SK-MEL-5 (cell line): ENCODE measurements at places on chromosomes 3 and 15. TPM values are rescaled to one million over a fixed set of nuclear protein-coding genes. Genes with fewer than 3 reads are reported as not detected.

Gene TTLL13
- 0.18 TPM in 1 of 2 replicates, not detected in the other for total RNA-seq

Gene GPR87
- not detected in 2 replicates for total RNA-seq

Gene MASP1
- total RNA-seq = not detected in 2 replicates

Gene CCRL2
- not detected in 2 replicates for total RNA-seq

Gene PTPRG
- total RNA-seq = 35.3 and 36.7 TPM in 2 replicates

Gene CCR2
- total RNA-seq = not detected in 2 replicates

Gene DCLK3
- total RNA-seq = not detected in 2 replicates

Gene ERICH6
- total RNA-seq = not detected in 2 replicates

Gene SAMMSON
- total RNA-seq = 26.3 and 26.5 TPM in 2 replicates

Gene ZNF80
- total RNA-seq = 0.11 TPM in 1 of 2 replicates, not detected in the other

Gene GPR62
- not detected in 2 replicates for total RNA-seq

Gene ISLR2
- total RNA-seq = not detected in 2 replicates

Gene CYFIP1
- total RNA-seq = 83.3 and 92.3 TPM in 2 replicates

Gene PLOD2
- total RNA-seq = 37.7 and 40.2 TPM in 2 replicates

Gene GMNC
- total RNA-seq = not detected in 2 replicates

Gene FAM81A
- total RNA-seq = 21.2 and 22.7 TPM in 2 replicates

Gene AHSG
- total RNA-seq = not detected in 2 replicates

Gene ARGFX
- not detected in 2 replicates for total RNA-seq

Gene DPPA2
- not detected in 2 replicates for total RNA-seq

Gene GABPB1
- total RNA-seq = 38.3 and 44.0 TPM in 2 replicates
